ENCODE measurements at places on chromosomes 2 and 18.

DNA sequence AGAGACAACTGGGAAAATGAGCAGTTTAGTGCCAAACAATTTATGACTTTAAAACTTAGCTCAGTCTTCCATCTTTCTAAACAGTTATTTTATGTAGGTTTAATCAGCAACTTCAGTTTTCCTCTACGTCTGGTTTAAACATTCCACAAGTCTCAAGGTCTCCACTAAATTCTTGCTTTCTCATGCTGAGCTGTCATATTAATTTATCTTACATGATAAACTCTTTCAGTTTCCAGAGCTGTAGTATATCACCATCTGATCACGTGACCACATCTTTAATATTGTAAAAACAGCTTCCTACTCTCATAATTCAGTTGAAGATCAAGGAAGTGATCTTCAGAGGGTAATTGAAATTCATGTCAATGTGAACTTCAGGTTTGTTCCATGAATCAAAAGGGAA lies 158.6 kb downstream of the ZNF804A start:
- H3K36me3 ChIP-seq = no peaks in the 10 kb centered on the region
- no peaks in the 10 kb centered on the region for H3K4me1 ChIP-seq
- no peak overlapping the region for H3K27ac ChIP-seq
- no peak overlapping the region for H3K4me3 ChIP-seq

GRCh38 chr18:7830468-7830867 lies 263.4 kb downstream of the PTPRM start:
- H3K4me1 ChIP-seq = no peaks in the 10 kb centered on the region
- no peaks in the 10 kb centered on the region for H3K36me3 ChIP-seq

GRCh38 chr2:26558271-26559043 lies 80.5 kb upstream of the OTOF start:
- no peak overlapping the region for H3K4me3 ChIP-seq
- no peaks in the 10 kb centered on the region for H3K36me3 ChIP-seq
- DNase-seq = no peak
- H3K27ac ChIP-seq = no peak overlapping the region

- no peak overlapping the region for H3K27ac ChIP-seq
- H3K4me1 ChIP-seq = no peaks in the 10 kb centered on the region
- no peaks in the 10 kb centered on the region for H3K27me3 ChIP-seq
- no peak overlapping the region for H3K4me3 ChIP-seq
- DNase-seq = no peak
- no peaks in the 10 kb centered on the region for H3K36me3 ChIP-seq
These were observed 37.6 kb downstream of the MLPH start for GRCh38 chr2:237524631-237525030.

- H3K27ac ChIP-seq = no peak overlapping the region
- no peaks in the 10 kb centered on the region for H3K27me3 ChIP-seq
- no peak for DNase-seq
- no peaks in the 10 kb centered on the region for H3K4me1 ChIP-seq
- H3K4me3 ChIP-seq = no peak overlapping the region
These were observed 13.9 kb downstream of the ODC1 start for GRCh38 chr2:10433947-10434885.

GRCh38 chr2:202034249-202035088 lies 814 bp downstream of the FZD7 start:
- DNase-seq = no peak
- peak overlapping the region; percentile 80 for H3K27ac ChIP-seq
- peaks cover 12% of the 10 kb centered on the region for H3K36me3 ChIP-seq
- H3K4me3 ChIP-seq = peak overlapping the region; percentile 96
- peaks cover 12% of the 10 kb centered on the region for H3K4me1 ChIP-seq

GRCh38 chr2:230231251-230231650 lies 5.7 kb downstream of the SP140 start:
- H3K4me3 ChIP-seq = no peak overlapping the region
- no peaks in the 10 kb centered on the region for H3K36me3 ChIP-seq
- DNase-seq = no peak
- no peaks in the 10 kb centered on the region for H3K27me3 ChIP-seq
- H3K27ac ChIP-seq = no peak overlapping the region

GRCh38 chr2:20663196-20664070 lies 3.5 kb upstream of the GDF7 start:
- no peak overlapping the region for H3K4me3 ChIP-seq
- DNase-seq = no peak
- H3K27me3 ChIP-seq = peaks cover 67% of the 10 kb centered on the region
- no peaks in the 10 kb centered on the region for H3K36me3 ChIP-seq
- H3K4me1 ChIP-seq = peaks cover 22% of the 10 kb centered on the region
- no peak overlapping the region for H3K27ac ChIP-seq

DNA sequence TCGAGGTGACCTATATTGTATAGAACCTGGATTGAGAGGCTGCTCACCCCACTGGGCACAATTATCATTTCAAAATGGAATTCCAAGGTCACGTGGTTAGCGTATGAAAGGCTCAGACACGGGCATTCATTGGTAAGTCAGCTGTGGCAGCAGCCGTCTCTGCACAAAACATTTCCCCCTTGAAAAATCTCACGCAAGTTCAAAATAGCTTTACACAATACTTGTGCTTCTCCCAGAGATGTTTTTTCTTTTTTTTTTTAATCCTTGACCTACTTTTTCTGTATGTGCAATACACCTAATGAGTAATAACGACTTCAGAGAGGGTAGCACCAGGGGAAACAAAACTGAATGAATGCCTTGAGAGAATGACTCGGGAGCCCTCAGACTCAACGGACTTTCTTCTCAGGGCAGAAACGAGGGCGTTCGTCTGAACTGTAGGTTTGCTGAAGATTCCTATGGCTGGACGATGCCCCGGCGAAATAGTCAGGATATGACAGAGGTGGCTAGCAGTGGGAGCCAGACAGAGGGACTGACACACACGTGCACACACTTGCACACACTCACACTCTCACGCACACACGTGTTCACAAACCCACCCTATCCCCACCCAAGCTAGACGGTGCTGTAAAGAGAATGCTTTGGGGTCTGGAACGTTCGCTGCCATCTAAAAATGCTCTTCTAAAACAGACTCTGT lies 77.8 kb downstream of the PDCL3 start:
- no peak overlapping the region for H3K27ac ChIP-seq
- no peaks in the 10 kb centered on the region for H3K27me3 ChIP-seq
- peak overlapping the region; percentile 5 for H3K4me3 ChIP-seq
- H3K36me3 ChIP-seq = no peaks in the 10 kb centered on the region
- peaks cover 6% of the 10 kb centered on the region for H3K4me1 ChIP-seq

- H3K36me3 ChIP-seq = no peaks in the 10 kb centered on the region
- H3K27ac ChIP-seq = no peak overlapping the region
- no peak for DNase-seq
- H3K4me1 ChIP-seq = no peaks in the 10 kb centered on the region
- H3K27me3 ChIP-seq = no peaks in the 10 kb centered on the region
- no peak overlapping the region for H3K4me3 ChIP-seq
These were observed 674.5 kb downstream of the KCNJ3 start for GRCh38 chr2:155372969-155373368.

DNA sequence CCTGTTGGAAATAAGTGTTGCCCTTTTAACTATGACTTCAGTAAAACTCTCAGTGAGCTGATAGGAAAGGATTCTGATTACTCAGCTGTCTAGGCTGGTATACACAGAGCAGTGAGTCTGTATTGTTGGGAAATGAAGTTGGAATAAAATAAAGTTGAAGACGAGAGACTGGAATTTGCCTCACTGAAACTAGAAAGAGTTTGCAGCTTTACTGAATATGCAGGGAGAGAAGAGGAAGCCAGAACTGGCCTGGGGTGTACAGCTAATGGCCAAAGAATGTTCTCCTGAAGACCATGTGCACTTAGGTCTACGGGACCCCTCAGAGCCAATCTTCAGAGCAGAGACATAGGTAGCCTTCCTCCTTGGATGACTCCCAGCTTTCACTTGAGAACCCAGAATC lies 26.5 kb downstream of the EIF4E2 start:
- DNase-seq = no peak
- no peak overlapping the region for H3K4me3 ChIP-seq
- no peak overlapping the region for H3K27ac ChIP-seq
- H3K27me3 ChIP-seq = no peaks in the 10 kb centered on the region
- H3K36me3 ChIP-seq = peaks cover 2% of the 10 kb centered on the region
- H3K4me1 ChIP-seq = no peaks in the 10 kb centered on the region

DNA sequence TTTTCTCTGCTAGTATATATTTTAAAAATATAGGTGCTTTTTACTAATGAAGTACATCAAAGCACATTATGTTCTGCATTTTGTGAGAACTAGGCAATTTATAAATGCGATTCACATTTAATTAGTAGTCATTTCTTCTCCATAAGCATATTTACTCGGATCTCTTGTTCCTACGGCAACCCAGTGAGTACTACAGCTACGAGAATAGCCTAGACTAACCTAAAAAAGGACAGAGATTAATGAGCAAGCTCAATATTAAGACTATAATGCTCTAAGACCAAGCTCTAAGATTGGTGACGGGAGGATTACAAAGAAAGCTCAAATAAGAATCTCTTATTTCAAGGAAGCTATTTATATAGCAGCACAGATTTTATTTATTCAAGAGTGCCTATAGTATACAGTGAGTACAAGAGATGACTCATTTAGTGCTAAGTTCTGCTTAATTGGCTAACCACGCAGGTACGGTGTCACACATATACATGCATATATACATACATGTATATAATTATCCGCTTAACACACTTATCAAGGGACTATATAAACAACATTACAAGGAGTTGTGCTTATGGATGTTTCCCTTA lies 364.7 kb downstream of the GPD2 start:
- no peak overlapping the region for H3K27ac ChIP-seq
- no peaks in the 10 kb centered on the region for H3K36me3 ChIP-seq
- peaks cover 21% of the 10 kb centered on the region for H3K4me1 ChIP-seq

GRCh38 chr2:63661076-63661475 lies 72.3 kb downstream of the MDH1 start:
- H3K4me3 ChIP-seq = no peak overlapping the region
- DNase-seq = no peak
- H3K27ac ChIP-seq = no peak overlapping the region
- H3K4me1 ChIP-seq = no peaks in the 10 kb centered on the region

- no peaks in the 10 kb centered on the region for H3K4me1 ChIP-seq
- H3K36me3 ChIP-seq = no peaks in the 10 kb centered on the region
- DNase-seq = no peak
- no peak overlapping the region for H3K4me3 ChIP-seq
- H3K27ac ChIP-seq = no peak overlapping the region
These were observed 99.0 kb downstream of the EPB41L3 start for GRCh38 chr18:5444847-5445246.

- DNase-seq = no peak
- no peaks in the 10 kb centered on the region for H3K27me3 ChIP-seq
- H3K36me3 ChIP-seq = no peaks in the 10 kb centered on the region
- H3K4me3 ChIP-seq = no peak overlapping the region
These were observed 65.7 kb upstream of the RBM44 start for GRCh38 chr2:237732790-237733381.

DNA sequence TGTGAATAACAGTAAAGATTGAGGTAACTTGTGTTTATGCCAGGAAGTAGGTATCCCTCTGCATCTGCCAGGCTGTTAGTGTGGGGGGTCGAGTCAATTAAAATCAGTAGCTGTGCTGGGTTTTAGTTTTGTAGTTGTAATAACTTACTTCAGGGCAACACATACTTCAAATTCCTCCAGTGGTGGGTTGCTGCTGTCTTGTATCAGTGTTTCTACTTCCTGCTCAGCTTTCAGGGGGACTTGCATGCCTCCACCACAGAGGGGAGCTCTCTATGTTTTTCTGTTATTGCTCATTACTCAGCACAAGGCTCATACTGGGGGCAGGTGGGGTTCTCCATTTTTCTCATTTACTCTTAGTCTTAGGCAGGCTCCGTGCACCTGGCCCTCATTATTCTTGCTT lies 136.8 kb downstream of the CAPN13 start:
- no peaks in the 10 kb centered on the region for H3K27me3 ChIP-seq
- no peak overlapping the region for H3K27ac ChIP-seq
- no peaks in the 10 kb centered on the region for H3K4me1 ChIP-seq
- DNase-seq = peak; percentile 41
- H3K4me3 ChIP-seq = no peak overlapping the region
- H3K36me3 ChIP-seq = no peaks in the 10 kb centered on the region

DNA sequence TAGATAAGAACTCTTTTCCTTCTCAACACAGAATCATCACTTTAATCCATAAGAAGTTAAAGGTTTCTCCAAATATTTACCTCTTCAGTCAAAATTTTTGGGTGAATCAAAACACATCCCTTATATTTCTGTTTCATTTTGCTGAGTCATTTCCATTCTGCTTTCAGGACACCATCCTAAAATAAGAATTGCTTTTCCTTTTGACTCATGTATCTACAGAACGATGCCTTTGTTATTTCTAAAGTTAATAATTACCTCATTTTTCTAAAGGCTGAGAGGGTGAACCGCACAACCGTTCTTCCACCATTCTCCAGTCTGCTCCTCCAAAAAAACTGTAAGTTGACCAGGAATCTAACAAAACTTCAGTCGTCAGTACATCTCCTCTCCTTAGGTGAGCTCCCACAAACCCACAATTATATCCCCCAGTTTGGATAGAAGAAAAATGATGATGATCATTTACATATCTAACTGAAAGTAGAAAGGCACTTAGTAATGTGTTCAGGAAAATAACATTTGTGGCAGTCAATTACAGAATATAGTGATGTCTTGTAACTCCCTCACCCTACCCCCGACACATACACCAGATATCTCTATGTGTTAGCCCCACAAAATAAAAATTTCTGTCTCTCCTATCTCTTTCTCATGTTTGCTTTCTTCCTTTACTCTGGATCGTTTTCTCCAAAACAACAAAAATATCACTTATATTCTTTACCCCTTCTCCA lies 162.5 kb downstream of the RAD51AP2 start:
- H3K36me3 ChIP-seq = no peaks in the 10 kb centered on the region
- no peak for DNase-seq
- H3K27ac ChIP-seq = no peak overlapping the region

DNA sequence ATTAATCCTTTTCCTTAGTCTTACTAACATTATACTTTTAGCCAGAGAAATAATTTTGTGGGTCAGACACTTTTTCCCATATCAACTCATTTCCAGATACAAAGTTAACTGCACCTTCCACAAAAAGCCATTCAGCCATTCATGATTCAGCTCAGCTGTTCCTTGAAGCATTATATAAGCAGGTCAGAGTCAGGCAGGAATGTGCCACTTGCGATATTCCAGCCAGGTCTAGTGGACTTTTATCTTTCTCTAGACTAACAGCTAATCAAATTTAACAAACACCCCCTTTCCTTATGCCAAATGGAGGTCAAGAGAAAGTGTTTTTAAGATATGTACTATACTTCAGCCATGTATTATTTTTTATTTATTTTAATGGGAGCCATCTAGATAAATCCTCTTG lies 75.6 kb upstream of the EPB41L3 start:
- H3K27me3 ChIP-seq = no peaks in the 10 kb centered on the region
- H3K27ac ChIP-seq = no peak overlapping the region
- H3K36me3 ChIP-seq = no peaks in the 10 kb centered on the region
- peaks cover 2% of the 10 kb centered on the region for H3K4me1 ChIP-seq
- no peak overlapping the region for H3K4me3 ChIP-seq
